Spinal cord (tissue), 10 donors: ENCODE measurements at places on chromosomes 6 and 20. TPM values are rescaled to one million over a fixed set of nuclear protein-coding genes. Genes with fewer than 3 reads are reported as not detected.
A peak's percentile ranks its signal among the peaks of the same experiment; 100 is the strongest.

PTPRT gene
- 30.8 TPM for total RNA-seq

NCR2 gene
- total RNA-seq = not detected

- no peak for DNase-seq
- peaks cover 100% of the 10 kb centered on the region for H3K36me3 ChIP-seq
- no peaks in the 10 kb centered on the region for H3K27me3 ChIP-seq
- H3K4me1 ChIP-seq = peaks cover 26% of the 10 kb centered on the region
These were observed 4.5 kb downstream of the TNFRSF6B start for GRCh38 chr20:63701051-63701328.

DNA sequence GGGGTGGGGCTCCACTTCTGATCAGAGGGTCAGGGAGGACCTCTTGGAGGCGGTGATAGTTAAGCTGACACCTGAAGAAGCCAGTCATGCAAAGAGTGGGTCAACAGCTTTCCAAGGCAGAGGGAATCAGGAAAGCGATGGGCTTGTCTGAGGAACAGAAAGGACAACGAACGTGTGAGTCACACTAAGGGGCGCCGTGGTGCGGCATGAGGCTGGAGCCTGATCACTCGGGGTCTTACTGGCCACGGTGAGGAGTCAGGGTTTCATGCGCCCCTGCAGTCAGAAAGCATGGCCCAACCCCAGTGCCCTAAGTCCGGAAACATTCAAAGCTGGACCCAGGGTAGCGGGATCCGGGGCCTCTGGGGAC lies 50.6 kb upstream of the SLC32A1 start:
- H3K36me3 ChIP-seq = no peaks in the 10 kb centered on the region
- peak overlapping the region; percentile 48 for H3K4me3 ChIP-seq
- DNase-seq = no peak
- H3K27ac ChIP-seq = peak overlapping the region; percentile 58
- peaks cover 43% of the 10 kb centered on the region for H3K4me1 ChIP-seq
- peaks cover 3% of the 10 kb centered on the region for H3K27me3 ChIP-seq

- DNase-seq = no peak
- H3K4me1 ChIP-seq = no peaks in the 10 kb centered on the region
- H3K36me3 ChIP-seq = no peaks in the 10 kb centered on the region
- no peak overlapping the region for H3K27ac ChIP-seq
These were observed 136.8 kb downstream of the ALDH8A1 start for GRCh38 chr6:134813146-134813545.
